Nephron progenitor cell (in vitro differentiated cells): ENCODE measurements at places on chromosomes 1 and 21.

DNA sequence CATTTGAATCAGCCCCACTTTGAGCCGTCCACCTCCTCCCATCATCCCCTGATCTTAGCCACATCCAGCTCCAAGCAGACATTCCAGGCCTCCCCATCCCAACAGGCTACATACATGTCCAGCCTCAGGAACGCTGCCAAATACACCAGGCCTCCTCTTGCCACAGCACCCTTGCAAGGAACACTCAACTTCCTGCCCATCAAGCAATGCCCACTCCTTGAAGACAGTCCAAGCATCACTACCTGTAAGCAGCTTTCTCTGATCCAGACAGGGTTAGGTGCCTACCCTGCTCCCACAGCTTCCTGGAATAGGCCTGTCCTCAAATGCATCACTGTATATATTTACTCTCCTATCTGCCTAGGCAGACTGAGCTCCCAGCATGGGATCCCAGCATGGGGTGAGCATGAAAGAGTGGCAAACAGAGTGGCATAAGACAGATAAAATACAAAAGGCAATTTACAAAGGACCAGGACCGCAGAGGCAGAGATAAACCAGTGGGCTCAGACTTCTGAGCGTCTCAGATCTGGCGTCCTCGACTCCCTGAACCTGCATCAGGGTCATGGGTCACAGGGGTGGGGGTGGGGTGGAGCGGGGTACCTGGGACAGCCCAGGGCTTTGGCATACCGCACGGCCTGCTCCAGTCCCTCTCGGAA lies 816 bp downstream of the HYI start:
- no peak for DNase-seq

DNA sequence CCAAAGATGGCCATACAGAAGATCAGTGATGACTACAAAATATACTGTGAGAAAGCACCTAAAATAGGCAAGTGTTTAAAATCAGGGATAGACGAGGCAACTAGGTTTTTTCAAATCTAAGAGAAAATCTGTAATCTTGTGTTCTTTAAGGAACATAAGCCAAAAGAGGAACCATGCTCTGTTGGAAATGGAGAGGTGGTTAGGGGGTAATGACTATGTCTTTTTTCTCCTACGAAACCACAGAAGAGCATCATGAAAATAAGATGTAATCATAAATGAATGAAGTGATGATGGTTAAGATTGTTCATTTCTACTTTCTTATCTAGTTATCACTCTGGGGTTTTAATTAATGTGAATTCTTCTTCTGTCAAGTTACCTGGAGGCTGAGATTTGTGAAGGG lies 43.1 kb downstream of the RGSL1 start:
- no peak for DNase-seq

- DNase-seq = no peak
Measured at GRCh38 chr1:13945856-13946255, 245.9 kb downstream of the PRDM2 start.

DNA sequence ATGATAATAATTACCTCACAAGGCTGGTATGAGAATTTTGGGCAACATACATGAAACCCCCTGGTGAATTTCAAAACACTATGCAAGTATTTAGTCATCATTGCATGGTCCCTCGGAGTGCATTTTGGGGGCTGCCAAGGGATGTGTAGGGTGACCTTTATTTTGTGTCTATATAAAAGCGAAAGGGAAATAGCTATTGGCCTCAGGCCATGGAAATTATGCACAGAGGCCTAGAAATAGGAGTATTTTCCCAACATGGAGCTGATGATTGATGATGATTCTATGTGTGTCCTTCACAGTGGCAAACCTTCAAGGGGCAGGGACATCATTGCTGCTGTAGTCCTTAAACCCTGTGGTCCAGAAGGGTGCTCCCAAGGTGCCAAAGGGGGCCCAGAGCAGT lies 265.5 kb downstream of the ST6GALNAC3 start:
- no peak for DNase-seq

- DNase-seq = no peak
Measured at GRCh38 chr1:212677573-212677972, 22.1 kb downstream of the BATF3 start.

DNA sequence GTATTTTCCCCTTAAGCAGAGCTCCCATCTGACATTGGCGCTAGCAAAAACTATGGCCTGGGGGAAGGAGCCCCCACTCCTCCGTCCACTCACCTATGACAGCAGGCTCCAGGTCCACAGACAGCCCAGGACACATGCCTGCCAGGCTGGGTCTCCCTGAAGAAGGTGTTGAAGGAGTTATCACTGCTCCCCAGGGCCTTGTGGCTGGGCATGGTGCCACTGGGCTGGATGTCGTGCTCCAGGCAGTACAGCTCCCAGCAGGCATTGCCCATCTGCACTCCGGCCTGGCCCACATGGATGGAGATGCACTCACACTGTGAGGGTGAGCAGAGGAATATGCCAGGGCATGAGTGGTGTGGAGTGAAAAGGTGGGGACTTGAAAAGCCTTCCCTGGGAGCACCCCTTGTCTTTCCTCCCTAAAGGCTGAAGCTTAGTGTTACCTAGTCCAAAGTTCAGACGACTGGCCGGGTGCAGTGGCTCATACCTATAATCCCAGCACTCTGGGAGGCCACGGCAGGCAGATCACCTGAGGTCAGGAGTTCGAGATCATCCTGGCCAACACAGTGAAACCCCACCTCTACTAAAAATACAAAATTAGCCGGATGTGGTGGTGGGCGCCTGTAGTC lies 30.0 kb downstream of the RABIF start:
- DNase-seq = no peak

- DNase-seq = no peak
Measured at GRCh38 chr1:220767312-220768125, 19.2 kb upstream of the MTARC1 start.

- peak; percentile 49 for DNase-seq
Measured at GRCh38 chr1:206935491-206936067, 10.7 kb downstream of the PIGR start.

DNA sequence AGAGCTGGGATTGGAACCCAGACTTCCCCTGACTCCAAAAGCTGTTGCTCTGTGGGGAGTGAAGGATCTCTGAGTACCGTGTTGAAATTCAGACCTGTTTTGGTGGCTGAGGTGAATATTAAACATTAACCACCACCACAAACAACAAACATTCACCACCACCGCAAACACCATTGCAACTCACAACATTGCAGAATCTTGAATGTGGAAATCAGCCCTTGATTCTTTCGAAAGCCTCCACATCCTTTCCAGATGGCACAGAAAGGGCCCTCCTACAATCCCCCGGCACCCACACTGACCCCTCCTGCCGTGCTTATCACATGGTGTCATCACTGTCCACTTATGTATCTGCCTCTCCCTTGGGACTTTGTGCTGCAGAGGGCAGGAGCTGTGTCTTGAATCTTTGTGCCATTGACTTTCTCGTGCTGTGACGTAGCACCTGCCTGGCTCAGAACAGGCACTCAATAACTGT lies 1.4 kb downstream of the CDA start:
- no peak for DNase-seq

DNA sequence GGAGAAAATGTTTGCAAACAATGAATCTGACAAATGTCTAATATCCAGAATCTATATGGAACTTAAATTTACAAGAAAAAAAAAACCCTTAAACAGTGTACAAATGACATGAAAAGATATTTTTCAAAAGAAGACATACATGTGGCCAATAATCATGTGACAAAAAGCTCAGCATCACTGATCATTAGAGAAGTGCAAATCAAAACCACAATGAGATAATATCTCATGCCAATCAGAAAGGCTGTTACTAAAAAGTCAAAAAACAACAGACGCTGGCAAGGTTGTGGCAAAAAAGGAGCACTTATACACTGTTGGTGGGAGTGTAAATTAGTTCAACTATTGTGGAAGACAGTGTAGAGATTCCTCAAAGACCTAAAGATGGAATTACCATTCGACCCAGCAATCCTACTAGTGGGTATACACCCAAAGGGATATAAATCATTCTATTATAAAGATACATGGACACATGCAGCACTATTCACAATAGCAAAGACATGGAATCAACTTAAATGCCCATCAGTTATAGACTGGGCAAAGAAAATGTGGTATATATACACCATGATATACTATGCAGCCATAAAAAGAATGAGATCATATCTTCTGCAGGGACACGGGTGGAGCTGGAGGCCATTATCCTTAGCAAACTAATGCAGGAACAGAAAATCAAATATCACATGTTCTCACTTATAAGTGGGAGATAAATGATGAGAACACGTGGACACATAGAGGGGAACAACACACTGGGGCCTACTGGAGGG lies 123.2 kb downstream of the PTPRC start:
- DNase-seq = no peak

DNA sequence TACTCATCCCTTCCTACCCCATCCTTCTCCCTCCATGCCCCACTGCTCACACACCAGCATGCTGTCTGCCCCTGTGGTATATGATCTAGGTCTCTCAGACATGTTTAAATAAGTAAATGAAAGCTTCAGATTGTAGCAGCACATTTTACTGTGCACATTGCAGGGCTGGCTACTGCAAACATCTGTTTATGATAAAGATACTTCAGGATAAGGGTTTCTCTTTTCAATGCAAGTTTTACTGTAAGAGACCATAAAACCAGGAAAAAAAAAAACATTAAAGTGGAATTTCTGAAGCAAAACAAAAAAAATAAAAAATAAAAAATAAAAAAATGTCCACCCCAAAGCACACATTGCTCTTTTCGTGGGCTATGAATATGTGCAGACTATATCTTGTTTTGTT lies 184.4 kb downstream of the USH2A start:
- no peak for DNase-seq

DNA sequence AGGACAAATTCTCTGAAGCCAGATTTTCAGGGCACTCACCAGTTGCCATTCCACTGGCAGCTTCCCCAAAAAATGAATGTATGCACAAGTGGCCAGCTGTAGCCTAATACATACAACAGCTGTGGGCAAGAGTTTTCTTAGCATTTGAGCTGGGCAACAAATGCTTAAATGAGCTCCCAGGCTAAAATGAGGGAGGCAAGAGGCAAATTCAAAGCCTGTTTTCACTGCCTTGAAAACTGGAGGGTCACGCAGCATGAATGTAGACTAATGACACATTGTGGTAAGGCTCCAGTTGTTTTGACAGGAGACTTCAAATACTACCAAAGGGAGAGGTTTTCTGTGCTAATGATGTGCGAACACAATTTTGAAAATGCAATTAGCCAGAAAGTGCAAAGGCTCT lies 88.2 kb downstream of the TIAM1 start:
- no peak for DNase-seq

DNA sequence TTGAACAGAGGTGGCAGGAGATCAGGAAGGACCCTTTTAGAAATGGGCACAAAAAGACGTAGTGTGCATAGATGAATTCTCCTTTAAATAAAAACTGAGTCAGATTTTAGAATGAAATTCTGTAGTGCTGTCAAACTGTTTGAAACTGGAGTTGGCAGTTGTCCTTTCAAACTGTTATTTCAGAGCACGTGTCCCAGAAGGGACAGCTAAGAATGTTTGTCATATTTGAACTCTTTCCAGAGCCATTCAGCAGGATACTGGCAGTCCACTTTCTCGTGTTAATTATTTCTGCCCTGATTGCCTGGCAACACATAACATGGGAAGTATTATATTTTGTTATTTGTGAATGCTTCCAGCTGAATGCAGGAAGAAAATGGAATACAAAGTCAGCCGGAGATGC lies 212.3 kb upstream of the DPYD start:
- DNase-seq = no peak

DNA sequence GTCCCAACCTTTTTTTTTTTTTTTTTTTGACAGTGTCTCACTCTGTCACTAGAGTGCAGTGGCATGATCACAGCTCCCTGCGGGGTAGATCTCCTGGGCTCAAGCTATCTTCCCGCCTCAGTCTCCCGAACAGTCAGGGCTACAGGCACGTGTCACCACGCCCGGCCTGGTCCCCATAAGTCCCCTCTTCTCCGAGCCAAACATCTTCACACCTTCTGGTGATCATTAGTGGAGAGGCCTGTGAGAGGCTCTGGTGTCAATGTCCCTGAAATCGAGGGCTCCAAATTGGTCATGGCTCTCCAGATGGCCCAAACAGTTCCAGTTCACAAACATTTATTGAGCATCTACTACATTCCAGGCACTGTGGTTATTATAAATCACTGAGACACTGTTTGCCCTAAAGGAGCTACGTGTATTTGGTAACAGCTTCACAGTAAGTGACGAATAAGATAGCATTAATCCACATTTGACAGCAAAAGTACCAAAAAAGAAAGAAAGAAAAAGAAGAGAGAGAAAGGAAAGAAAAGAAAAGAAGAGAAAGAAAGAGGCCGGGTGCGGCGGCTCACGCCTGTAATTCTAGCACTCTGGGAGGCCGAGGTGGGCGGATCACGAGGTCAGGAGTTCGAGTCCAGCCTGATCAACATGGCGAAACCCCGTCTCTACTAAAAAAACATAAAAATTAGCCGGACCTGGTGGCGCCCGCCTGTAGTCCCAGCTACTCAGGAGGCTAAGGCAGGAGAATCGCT lies 867 bp upstream of the TIMM17A start:
- no peak for DNase-seq

DNA sequence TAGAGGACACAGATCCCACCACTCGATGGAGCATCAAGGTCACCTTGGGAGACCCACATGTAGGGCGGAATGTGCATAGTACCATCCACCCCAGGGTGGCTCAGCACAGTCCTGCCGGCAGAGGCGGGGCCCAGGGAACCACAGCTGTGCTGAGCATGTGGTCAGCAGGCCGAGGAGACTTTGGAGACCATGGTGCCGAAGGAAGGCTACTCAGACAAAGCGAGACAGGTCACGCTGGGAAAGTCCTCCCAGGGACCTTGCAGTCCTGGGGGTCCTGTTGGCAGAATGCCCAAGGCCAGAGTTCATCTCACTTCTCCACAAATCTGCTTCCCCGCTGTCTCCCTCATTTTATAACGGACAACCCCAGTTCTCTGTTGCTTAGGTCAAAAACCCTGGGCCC lies 22.5 kb downstream of the WNT3A start:
- DNase-seq = no peak

DNA sequence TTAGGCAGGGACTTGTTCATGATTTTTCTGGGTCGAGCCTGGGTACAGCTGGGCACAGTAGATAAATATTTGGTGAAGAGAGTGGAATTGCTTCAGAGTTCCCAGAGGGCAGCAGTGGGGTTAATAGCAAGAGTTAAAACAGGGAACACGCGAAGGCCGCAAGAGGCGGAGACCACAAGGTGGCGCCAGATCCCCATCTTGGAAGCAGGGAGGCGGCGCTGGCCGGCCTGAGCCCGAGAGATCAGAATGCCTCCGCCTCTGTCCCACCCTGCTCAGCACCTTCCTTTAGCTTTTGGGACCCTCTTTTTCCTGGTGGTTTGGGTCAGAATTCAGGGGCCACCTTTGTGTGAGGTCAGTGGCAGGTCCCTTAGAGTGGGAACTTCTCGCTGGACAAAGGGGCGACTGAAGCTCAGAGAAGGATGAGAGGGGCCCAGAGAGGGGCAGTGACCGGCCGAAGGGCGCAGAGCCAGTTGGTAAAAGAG lies 6.5 kb upstream of the PADI2 start:
- peak; percentile 98 for DNase-seq

GRCh38 chr1:163796394-163796821 lies 474.7 kb downstream of the NUF2 start:
- no peak for DNase-seq

- peak; percentile 28 for DNase-seq
Measured at GRCh38 chr1:36520771-36521420, 38.2 kb upstream of the CSF3R start.
